ENCODE measurements at places on chromosomes 2 and 18. TPM values are rescaled to one million over a fixed set of nuclear protein-coding genes. Genes with fewer than 3 reads are reported as not detected.

ANKRD23 gene
- 4.4 TPM for total RNA-seq

DNA sequence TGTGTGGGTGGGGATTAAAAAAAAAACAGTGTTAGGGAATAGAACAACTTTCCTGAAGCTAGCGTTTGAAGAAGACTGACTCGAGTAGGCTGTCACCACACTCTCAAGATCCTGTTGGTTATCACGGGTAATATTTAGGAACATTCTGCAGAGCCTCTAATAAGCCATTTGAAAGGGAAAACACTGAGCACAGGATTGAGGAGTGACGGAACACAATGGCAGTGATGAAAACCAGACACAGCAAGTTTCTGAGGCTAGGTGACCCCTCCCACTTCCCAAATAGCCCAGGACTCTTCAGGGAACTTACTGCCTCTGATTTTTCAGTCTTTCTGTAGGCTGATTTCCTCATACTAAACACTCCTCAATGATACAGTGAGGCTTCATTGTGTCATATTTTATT is 88.2 kb upstream of the TMEM200C start:
- no peak for DNase-seq

- peak; percentile 8 for DNase-seq
Measured at GRCh38 chr2:179049203-179049545, 763 bp downstream of the CCDC141 start.

GRCh38 chr18:21853016-21853415 is 112.4 kb downstream of the MIB1 start:
- DNase-seq: no peak

DNA sequence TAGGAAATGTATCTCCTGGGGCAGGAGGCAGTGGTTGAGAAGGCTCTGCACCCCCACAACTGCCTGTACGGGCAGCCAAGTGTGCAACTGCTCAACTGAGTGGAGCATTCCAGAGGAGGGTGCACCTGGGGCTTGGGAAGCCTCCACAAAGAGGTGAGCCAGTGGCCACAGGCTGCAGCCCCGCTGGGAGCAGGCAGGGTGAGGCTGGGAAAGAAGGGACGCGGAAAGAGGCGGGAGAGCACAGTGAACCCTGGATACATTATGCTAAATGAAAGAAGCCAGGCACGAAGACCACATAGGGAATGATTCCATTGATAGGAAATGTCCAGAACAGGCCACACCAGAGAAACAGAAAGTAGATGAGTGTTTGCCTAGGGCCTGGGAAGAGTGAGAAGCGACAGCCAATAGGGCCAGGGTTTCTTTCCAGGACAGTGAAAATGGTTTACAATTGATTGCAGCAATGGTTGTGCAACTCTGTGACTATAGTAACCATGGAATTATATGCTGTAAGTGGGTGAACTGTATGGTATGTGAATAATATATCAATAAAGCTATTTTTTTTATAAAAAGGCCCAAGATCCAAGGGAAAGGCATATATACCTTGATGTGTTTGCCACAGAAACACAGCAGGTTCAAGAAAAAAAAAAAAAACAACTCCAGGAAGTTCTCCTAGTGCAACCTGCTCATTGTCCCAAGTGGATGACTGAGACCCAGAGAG is 82.4 kb downstream of the DDX1 start:
- no peak for DNase-seq

DNA sequence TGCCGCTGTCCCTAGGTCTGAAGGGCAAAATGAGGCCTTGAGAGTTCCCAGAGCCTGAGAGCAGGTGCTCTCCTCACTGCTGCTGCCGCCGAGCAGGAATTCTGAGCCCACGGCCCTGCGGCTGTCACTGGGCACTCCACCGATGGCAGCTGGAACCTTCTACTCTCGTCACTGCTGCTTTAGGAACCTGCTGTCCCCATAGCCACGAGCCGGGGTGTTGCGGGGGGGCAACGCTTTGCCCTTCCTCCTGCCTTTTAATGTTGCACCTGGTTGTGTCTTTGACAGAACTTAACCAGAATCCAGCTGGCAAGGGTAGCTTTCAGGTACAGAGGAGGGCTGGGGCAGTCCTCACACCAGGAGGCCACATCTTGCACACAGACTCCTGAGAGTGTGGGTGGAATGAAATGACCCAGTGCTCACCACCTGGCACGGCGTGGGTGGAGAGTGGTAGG is 32.3 kb downstream of the NCK2 start:
- DNase-seq: no peak

DNA sequence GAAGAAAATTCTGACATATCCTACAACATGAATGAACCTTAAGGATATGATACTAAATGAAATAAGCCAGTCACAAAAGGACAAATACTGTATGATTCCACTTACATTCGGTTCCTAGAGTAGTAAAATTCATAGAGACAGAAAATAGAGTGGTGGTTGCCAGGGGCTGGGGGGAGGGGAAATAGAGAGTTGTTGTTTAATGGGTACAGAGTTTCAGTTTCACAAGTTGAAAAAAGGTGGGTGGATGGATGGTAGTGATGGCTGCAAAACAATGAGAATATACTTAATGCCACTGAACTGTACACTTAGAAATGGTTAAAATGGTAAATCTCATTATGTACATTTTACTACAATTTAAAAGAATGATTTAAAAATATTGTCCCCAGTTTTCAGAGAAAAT is 53.3 kb upstream of the NFU1 start:
- DNase-seq: peak; percentile 33

- no peak for DNase-seq
Measured at GRCh38 chr2:239533569-239534316, 132.9 kb upstream of the HDAC4 start.

Measured in activated T-cell treated with anti-CD3 and anti-CD28 coated beads, Interleukin-2, amount 50 U/mL, for 72 hours (primary cell).